ENCODE measurements at places on chromosomes 12 and 14.
A peak's percentile ranks its signal among the peaks of the same experiment; 100 is the strongest.

DNA sequence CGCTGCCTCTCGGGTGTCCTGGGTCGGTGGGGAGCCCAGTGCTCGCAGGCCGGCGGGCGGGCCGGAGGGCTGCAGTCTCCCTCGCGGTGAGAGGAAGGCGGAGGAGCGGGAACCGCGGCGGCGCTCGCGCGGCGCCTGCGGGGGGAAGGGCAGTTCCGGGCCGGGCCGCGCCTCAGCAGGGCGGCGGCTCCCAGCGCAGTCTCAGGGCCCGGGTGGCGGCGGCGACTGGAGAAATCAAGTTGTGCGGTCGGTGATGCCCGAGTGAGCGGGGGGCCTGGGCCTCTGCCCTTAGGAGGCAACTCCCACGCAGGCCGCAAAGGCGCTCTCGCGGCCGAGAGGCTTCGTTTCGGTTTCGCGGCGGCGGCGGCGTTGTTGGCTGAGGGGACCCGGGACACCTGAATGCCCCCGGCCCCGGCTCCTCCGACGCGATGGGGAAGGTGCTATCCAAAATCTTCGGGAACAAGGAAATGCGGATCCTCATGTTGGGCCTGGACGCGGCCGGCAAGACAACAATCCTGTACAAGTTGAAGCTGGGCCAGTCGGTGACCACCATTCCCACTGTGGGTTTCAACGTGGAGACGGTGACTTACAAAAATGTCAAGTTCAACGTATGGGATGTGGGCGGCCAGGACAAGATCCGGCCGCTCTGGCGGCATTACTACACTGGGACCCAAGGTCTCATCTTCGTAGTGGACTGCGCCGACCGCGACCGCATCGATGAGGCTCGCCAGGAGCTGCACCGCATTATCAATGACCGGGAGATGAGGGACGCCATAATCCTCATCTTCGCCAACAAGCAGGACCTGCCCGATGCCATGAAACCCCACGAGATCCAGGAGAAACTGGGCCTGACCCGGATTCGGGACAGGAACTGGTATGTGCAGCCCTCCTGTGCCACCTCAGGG is 679 bp downstream of the ARF6 start:
- H3K4me3 ChIP-seq: peak overlapping the region; percentile 98
- peak; percentile 17 for DNase-seq
- peaks cover 27% of the 10 kb centered on the region for H3K4me1 ChIP-seq
- peaks cover 32% of the 10 kb centered on the region for H3K36me3 ChIP-seq
- no peaks in the 10 kb centered on the region for H3K27me3 ChIP-seq

- peak within 1 kb of the TSS; percentile 88 for H3K4me3 ChIP-seq
- DNase-seq: peak; percentile 38
- H3K27ac ChIP-seq: peak within 1 kb of the TSS; percentile 71
- H3K4me1 ChIP-seq: peaks cover 27% of the 10 kb centered on the region
- no peaks in the 10 kb centered on the region for H3K36me3 ChIP-seq
- H3K27me3 ChIP-seq: no peaks in the 10 kb centered on the region
Measured at GRCh38 chr12:112937741-112938719, at the start of gene OAS3. Gene OAS3 (plus strand): TSS chr12:112938474. CDS start chr12:112938531, 57 bp downstream.

- no peak overlapping the region for H3K27ac ChIP-seq
- H3K4me3 ChIP-seq: no peak overlapping the region
- no peaks in the 10 kb centered on the region for H3K27me3 ChIP-seq
- DNase-seq: no peak
Measured at GRCh38 chr14:33369972-33370371, 431.3 kb downstream of the NPAS3 start.

- no peak overlapping the region for H3K27ac ChIP-seq
- DNase-seq: no peak
- no peak overlapping the region for H3K4me3 ChIP-seq
- H3K27me3 ChIP-seq: peaks cover 2% of the 10 kb centered on the region
- no peaks in the 10 kb centered on the region for H3K36me3 ChIP-seq
Measured at GRCh38 chr12:95672166-95672565, 118.4 kb downstream of the NTN4 start.

DNA sequence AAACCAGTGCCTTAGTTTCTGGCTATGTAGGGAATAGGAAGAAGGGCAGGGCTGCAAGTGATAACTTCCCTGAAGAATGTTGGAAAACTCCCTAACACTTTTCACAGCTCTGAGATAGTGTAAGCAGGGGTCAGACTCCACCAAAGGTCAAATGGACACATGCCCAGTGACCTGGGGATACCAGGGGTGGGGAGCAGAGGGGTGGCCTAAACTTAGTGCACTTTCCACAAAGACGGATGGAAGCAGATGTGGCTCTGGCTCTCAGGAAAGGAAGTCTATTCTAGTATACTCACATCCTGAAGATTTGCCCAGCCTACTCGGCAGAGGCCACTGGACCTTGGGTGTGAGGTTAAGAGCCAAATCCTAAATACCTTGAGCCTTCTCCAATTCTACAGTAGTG is 285.8 kb downstream of the NUAK1 start:
- no peaks in the 10 kb centered on the region for H3K4me1 ChIP-seq
- no peak overlapping the region for H3K4me3 ChIP-seq
- no peak for DNase-seq
- H3K36me3 ChIP-seq: no peaks in the 10 kb centered on the region
- peaks cover 8% of the 10 kb centered on the region for H3K27me3 ChIP-seq

DNA sequence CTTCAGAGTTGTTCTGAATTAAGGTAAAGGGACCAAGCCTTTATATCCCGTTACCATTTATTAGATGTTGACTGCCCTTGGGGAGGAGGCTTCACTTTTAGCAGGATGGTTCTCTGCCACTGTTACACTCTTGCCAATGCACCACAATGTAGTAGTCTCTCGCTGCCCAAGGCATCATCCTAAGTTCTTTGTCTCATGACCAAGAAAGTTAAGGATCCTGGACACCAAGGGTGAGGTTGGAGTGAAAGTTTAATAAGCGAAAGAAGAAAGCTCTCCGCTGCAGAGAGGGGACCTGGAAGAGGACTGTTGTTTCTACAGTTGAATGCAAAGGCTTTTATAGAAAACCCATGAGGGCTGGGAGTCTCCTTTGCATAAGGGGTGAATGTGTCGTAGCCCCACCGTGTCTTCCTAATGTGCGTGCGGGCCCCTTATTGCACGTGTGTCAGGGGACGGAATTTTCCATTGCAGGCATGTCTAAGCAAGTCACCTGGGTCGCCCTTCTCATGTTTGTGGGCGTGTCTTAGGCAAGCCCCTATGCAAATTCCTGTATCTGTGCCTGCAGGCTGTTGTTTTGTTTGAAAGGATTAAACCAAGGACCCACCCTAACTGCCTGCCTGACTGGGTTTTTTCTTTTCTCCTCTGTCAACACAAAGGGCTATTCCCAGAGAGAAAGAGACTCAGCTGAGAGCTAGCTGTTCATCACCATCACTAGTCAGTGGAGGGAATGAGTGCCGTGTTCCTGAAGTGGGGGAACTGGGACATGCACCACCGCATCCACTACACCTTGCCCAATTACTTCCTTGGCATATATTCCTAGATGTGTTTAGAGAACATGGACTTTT is 17.6 kb upstream of the RNASE1 start:
- no peak overlapping the region for H3K27ac ChIP-seq
- H3K36me3 ChIP-seq: peaks cover 5% of the 10 kb centered on the region
- H3K27me3 ChIP-seq: no peaks in the 10 kb centered on the region
- H3K4me3 ChIP-seq: no peak overlapping the region
- H3K4me1 ChIP-seq: peaks cover 22% of the 10 kb centered on the region

DNA sequence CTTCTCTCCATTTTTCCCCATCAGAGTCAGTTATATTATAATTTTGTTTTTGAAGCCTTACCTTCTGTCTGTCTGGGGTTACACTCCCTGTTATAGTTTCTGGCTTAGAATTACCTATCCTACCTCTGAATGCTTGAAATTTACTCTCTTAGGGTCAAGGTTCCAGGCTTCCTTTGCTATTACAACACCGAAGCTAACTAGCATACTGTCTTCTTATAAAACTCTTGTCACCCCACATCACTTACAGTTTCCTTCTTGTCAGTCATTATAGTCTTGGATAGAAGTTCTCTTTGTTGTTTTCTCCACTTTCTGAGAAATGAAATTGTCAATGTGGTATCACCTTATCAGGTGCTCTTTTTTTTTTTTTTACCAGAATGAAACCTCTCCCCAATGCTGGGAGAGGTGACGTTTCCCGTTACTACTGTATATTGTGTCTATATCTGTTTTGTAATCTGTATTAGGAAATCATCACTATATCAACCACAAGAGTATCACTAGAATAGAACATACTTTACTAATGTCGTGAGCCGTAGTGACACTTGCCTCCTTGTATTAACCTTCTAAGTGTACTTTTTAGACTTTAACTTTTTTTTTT is 69.2 kb upstream of the PSMA6 start:
- no peak overlapping the region for H3K4me3 ChIP-seq
- no peak for DNase-seq
- no peak overlapping the region for H3K27ac ChIP-seq
- peaks cover 2% of the 10 kb centered on the region for H3K4me1 ChIP-seq
- no peaks in the 10 kb centered on the region for H3K27me3 ChIP-seq

GRCh38 chr14:64953310-64953654 is 10.7 kb upstream of the GPX2 start:
- H3K27me3 ChIP-seq: no peaks in the 10 kb centered on the region
- peak overlapping the region; percentile 15 for H3K27ac ChIP-seq
- DNase-seq: no peak
- peaks cover 6% of the 10 kb centered on the region for H3K36me3 ChIP-seq

DNA sequence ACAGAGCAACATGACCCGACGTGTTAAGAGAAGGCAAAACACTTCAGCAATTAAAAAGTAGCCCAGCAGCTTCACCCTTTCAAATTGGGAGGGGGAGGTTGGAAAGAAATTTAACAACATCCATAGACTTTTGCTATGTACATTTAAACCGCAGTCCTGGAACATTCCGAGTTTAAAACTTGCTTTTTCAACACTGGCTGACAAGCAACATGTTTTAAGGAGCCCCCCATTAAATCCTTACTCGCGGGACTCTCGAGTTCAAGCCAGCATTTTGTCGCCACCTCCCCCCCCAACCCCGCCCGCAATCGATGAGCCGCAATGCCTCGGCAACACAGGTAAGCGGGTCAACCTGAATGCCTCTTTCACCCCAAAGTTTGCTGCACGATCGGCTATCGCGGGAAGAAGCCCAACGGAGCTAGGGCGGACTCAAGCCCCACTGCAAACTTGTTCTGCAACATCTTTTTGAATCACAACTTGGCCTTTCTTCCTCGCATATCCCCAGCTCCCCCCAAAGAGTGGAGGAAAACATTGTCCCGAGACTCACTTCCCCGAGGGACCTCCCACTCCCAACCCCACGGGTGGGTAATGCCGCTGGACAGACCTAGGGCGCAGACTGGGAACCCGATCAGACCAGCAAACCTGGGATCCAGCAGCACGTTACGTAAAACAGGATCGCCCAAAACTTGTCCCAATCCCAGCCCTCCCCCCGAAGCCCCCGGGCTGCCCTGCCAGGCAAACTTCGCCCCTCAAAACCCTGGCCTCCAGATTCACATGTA is 777 bp downstream of the ZFP36L1 start:
- H3K4me3 ChIP-seq: peak overlapping the region; percentile 89
- DNase-seq: no peak
- peak overlapping the region; percentile 100 for H3K27ac ChIP-seq
- H3K4me1 ChIP-seq: peaks cover 32% of the 10 kb centered on the region
- no peaks in the 10 kb centered on the region for H3K27me3 ChIP-seq
- H3K36me3 ChIP-seq: peaks cover 31% of the 10 kb centered on the region

- peaks cover 49% of the 10 kb centered on the region for H3K4me1 ChIP-seq
- DNase-seq: no peak
- H3K27ac ChIP-seq: no peak overlapping the region
- H3K36me3 ChIP-seq: no peaks in the 10 kb centered on the region
- H3K4me3 ChIP-seq: no peak overlapping the region
Measured at GRCh38 chr12:132483612-132484011, 6.3 kb upstream of the FBRSL1 start.

- no peaks in the 10 kb centered on the region for H3K36me3 ChIP-seq
- H3K27ac ChIP-seq: no peak overlapping the region
Measured at GRCh38 chr12:12997156-12997555, 2.9 kb downstream of the HEBP1 start.

DNA sequence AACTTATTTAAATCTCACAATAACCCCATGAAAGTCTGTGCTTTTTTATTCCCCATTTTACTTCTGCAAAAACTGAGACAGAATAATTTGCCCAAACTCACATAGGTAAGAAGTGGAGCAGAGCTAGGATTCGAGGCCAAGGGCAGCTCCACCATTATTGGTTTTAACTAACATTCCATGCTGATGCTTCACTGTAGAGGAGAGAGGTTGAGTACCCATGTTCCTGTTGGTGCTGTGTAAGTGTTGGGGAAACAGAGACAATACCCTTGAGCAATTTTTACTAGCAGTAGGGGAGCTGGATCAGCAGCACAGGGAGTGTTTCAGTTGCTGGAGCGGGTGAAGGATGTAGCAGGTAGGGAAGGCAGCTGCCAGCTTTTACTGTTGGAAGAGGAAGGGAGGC is 21.1 kb downstream of the RASSF8 start:
- H3K36me3 ChIP-seq: no peaks in the 10 kb centered on the region
- H3K4me1 ChIP-seq: no peaks in the 10 kb centered on the region
- no peak for DNase-seq
- H3K4me3 ChIP-seq: no peak overlapping the region
- H3K27ac ChIP-seq: no peak overlapping the region
- H3K27me3 ChIP-seq: peaks cover 14% of the 10 kb centered on the region

DNA sequence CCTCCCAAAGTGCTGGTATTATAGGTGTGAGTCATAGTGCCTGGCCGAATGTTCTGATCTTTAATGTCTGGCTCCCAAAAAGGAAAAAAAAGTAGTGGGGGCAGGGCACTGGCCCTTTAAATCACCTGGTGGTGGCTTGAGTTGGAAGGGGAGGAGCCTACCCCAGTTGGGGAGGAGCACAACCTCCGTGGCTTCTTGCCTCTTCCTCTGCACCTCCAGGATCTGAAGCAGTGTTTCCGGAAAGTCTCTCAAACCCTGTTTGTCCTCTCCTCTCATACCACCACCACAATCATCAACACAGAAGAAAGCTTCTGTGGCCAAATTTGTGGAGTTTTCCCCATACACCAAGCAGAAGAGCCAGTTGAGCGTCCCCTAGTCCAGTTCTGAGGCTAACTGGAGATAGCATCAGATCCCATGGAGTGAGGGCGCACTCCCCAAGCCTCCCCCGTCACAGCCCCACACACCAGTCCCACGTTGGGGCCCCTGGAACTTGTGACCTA is 24.3 kb upstream of the RCOR1 start:
- H3K27me3 ChIP-seq: no peaks in the 10 kb centered on the region
- peaks cover 19% of the 10 kb centered on the region for H3K4me1 ChIP-seq
- no peak overlapping the region for H3K27ac ChIP-seq
- no peaks in the 10 kb centered on the region for H3K36me3 ChIP-seq
- peak overlapping the region; percentile 14 for H3K4me3 ChIP-seq

GRCh38 chr12:75305412-75306332 is 24.5 kb downstream of the CAPS2 start:
- H3K36me3 ChIP-seq: no peaks in the 10 kb centered on the region
- H3K4me1 ChIP-seq: peaks cover 2% of the 10 kb centered on the region
- no peak overlapping the region for H3K27ac ChIP-seq
- no peak for DNase-seq
- no peaks in the 10 kb centered on the region for H3K27me3 ChIP-seq

- peaks cover 3% of the 10 kb centered on the region for H3K27me3 ChIP-seq
- H3K4me1 ChIP-seq: no peaks in the 10 kb centered on the region
- no peak overlapping the region for H3K4me3 ChIP-seq
- no peaks in the 10 kb centered on the region for H3K36me3 ChIP-seq
- no peak overlapping the region for H3K27ac ChIP-seq
Measured at GRCh38 chr12:129328235-129328634, 475.0 kb downstream of the GLT1D1 start.
